NCI-H2029 treated with DMSO at 0.1 percent for 48 hours (cell line): ENCODE measurements at places on chromosomes 7 and 10.

GRCh38 chr10:71648933-71649320, 70.7 kb downstream of the C10orf105 start:
- no peak for DNase-seq

- no peak for DNase-seq
Measured at GRCh38 chr10:113179265-113179664, 229.2 kb downstream of the TCF7L2 start.

DNA sequence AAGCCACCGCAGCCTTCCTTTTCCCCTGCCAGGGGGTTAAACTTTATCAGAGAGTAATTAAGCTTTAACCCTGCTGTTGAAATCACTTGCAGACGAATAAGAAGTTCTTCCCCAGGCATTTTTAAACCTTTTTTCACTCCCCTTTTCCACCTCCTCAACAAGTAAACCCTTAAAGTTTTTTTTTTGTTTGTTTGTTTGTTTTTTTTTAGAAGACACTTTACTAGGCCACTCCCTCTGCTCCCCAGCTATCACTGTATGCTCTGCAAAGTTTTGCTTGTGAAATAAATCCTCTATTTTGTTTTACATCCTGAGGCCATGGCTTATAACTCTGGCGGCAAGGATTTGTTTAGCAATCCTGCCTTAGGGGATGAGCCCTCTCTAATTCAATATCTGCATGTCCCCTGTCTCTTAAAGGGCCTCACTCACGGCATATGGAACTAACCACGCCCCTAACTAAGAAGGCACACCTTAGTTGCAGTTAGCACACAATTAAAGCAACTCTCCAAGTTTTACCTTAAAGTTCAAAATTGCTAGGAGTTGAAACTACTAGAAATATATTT, 1354.7 kb upstream of the LRRTM3 start:
- DNase-seq, result no peak

GRCh38 chr10:96310321-96310669, 6.1 kb downstream of the DNTT start:
- DNase-seq, result no peak

- no peak for DNase-seq
Measured at GRCh38 chr10:78383378-78384048, 349.9 kb downstream of the RPS24 start.

GRCh38 chr10:5818894-5819293, 5.7 kb upstream of the GDI2 start:
- DNase-seq, result no peak

GRCh38 chr10:72277340-72277995, 3.7 kb downstream of the DDIT4 start:
- DNase-seq, result no peak

DNA sequence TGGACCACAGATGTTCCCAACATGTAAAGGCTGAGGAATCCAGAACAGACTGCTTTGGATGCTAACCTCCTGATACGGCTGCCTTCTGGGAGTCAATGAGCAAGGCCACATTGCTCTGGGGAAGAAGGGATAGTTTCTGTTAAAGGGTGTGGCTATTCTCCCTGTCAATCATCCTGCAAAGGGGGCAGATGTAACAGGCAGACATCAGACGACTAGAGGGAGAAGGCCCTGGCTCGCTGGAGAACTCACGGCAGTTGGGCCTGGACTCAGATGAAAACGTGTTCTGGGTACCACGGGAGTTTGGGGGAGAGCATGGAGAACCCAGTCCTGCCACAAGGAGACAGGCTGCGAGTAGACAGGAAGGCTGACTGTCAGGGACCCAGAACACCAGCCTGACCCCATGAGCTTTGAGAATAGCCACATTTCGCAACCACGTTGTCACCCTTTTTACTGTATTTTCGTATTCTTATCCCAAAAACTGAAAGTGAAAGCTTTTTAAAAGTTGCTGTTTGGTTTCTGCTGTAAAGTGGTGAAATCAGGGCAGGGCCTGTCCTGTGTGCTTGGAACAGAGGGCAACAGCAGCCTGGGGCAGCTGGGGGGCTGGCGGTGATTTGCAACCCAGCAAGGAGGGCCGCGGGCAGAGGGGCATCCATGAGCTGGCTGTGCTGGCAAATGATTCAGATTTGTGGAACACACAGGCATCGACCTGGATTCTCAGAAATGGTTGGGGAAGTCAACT, 95.3 kb downstream of the MYOF start:
- no peak for DNase-seq

DNA sequence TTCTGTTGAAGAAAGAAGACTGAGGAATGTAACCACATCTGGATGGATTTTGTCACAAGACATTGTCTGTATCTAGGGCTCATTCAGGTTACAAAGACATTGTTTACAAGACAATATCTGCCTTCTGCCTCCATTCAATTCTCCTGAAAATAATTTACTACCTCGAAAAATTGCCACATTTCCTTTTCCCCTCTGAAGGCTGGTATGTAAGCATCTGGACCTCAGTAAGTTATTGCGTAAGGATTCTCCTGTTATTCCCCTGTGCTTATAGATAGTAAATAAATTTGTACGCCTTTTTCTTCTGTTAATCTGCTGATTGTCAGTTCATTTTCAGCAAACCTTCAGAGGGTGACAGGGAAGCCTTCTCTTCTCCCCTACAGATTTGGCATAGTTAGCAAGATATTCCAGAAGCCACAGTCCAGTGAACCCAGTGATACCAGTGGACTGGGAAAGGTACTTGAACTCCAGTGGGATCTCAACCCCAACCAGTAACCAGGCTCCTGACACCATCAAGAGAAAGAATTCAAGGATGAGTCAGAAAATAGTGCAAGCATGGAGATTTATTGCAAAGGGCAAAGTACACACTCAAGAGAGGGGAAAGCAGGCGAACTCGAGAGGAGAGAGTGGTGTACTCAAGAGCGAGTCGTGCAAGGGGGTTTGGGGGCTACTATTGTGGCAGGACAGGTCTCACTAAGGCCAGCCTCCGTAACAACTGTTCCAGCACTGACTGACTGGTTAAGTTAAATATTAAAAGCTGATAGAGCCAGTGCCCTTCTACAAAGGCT, 706.9 kb upstream of the GHITM start:
- no peak for DNase-seq

DNA sequence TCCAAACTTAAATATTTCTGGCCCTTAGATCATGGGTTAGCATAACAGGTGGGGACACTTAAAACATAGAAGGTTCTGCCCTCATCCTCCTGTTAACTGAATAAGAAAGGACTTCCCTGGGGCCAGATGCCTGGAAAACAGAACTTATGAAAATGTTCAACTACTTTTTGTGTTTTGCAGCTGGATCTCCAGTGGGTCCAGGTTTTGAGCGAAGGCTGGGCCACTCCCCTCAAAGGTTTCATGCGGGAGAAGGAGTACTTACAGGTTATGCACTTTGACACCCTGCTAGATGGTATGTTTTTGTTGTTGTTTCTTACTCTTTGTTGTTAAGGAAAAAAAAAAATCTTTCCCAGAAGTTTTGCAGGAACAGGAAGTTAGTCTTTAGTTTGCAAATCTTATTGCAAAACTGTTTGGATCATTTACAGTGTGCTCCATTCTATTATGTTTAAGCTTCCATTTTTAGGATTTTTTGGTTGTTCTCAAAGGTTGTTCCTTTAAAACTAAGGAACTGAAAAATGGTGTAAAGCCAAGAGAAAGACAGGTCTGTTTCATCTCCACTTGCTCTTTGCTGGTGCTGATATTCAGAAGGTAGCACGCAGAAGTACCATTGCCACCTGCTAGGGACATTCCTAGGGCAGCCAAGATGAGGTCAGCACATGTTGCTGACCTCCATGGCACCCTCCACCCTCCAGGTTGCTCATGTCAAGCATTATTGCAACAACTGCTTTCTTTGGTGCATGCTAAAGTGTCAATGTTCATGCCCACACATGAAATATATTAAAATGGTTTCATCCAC, 56.1 kb downstream of the PAPSS2 start:
- no peak for DNase-seq
